LHCN-M2 (cell line): ENCODE measurements at places on chromosomes 6 and 20.
A peak's percentile ranks its signal among the peaks of the same experiment; 100 is the strongest.

GRCh38 chr6:144417681-144418080 is 132.5 kb downstream of the UTRN start:
- DNase-seq: peak; percentile 61

GRCh38 chr6:39173270-39173669 is 56.0 kb downstream of the KCNK5 start:
- DNase-seq: no peak

DNA sequence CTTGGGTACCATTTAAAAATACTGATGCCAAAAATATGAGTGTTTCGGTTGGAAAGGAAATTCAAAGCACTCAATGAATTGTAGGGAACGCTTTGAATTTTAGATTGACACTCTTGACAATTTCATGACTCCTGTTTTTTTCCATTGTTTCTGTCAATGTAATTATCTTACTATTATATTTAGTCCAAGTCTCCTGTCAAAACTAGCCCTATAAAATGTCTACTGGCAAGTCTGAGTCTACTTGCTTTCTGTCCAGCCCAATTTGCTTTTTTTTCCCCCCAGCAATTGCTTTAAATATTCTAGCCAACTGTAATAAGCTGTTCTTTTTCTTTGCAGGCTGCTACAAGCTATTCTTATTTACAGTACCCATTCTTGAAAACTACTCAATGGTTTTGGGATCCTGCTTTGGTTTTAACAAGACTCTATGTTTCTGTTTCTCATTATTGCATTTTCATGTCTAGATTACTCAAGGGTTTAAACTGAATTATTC is 1103.9 kb upstream of the GJE1 start:
- DNase-seq: no peak

GRCh38 chr6:6751266-6751596 is 162.7 kb downstream of the LY86 start:
- DNase-seq: no peak

DNA sequence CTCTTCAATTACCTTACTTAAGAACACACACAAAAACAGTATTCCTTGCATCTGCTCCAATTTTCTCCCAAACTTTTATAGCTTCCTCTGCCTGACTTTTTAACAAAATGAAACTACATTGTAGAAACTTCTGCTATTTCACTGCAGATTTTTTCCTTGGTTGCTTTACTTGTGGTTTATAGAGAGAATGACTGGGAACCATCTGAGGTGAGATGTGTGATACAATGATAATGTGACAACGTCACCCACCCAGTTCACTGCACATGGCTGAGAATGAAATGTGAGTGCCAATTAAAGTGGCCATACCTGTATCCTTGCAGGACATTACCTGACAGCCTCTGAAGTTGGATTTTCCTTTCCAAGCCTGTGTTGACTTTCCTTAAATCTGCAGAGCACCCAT is 258.4 kb downstream of the CD83 start:
- no peak for DNase-seq

DNA sequence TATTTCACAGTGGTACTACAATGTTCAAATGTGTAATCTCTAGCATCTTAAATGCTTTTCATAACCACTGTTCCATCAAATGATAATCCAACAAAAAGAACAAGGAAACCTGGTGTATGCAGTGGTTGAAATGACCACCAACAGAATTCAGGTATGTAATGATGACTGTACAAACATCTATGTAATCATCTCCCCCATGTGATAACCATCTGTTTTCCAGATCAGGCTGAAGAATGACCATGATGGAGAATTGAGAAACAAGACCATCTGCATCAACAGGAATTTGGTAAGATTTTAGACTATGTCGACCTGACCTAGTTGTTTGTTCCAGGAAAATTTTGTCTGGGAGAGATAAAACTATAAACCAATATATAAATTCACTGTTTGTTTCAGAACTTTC is 81.3 kb upstream of the ASCC3 start:
- no peak for DNase-seq

- no peak for DNase-seq
These were observed 15.6 kb upstream of the UQCC2 start for GRCh38 chr6:33727126-33727525.

DNA sequence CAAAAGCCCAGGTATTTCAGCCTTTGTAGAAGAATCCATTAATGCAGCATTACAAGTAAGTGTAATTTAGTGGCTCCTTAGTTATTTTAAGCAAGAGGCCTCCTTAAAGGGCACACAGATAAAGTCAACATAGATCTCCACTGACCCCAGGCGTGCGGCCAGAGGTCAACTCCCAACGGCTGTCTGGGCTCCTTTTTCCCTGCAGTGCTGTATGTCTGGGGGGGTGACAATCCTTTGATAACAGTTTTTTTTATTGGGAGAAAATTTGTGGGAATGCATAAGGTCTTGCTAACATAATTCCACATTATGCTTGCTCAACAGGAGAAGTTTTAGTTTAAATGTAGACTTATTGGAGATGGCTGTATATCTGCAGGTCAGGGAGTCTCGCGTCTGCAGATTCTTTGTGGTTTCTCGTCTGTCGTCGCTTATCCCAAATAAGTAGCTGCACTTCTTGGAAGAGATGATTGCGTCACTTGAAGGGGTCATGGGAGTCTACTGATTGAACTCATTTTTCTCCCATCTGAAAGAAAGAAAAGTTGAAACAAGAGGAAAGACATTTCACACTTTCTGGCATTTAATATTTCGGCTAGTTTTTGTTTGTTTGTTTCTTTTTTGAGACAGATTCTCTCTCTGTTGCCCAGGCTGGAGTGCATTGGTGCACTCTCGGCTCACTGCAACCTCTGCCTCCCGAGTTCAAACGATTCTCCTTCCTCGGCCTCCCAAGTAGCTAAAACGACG is 151.7 kb upstream of the AKAP12 start:
- no peak for DNase-seq

DNA sequence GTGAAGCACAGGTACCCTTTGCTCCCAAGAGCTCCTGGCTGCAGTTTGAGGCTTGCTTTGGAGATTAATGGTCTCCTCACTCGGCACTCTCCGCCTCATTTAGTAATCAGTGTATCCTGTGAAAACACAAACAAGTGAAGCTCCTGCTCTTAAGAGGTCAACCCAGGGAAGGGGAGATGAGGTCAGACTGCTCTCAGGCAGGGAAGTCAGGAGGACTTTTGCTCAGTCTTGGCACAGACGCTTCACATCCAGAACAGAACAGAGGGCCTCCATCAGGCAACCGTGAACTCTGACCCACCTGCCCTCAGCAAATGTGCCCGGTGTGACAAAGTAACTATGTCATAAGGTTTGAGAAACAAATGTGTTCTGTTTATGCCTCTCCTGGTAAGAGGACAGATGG is 428.8 kb upstream of the JARID2 start:
- DNase-seq: no peak

DNA sequence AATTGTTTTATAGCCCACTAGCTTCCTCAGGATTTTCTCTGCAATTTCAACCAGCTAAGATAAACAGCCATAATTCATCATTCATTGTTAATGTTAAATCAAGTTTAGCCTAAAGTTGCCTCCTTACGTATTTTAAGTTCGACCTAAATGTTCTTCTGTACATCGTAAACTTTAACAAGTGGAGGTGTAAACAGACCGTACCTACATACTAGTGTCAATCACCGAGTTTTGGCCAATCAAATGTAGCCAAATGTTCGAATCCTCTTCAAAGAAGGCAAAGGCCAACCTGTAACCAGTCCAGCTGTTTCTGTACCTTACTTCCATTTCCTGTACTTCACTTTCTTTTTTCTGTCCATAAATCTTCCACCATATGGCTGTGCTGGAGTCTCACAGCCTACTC is 13.5 kb downstream of the MBOAT1 start:
- DNase-seq: no peak

- no peak for DNase-seq
These were observed 6.4 kb downstream of the LZTS3 start for GRCh38 chr20:3166913-3167342.

GRCh38 chr6:143807103-143807772 is 35.9 kb upstream of the LTV1 start:
- DNase-seq: no peak

GRCh38 chr6:162829013-162829742 is 101.4 kb downstream of the PACRG start:
- DNase-seq: no peak

DNA sequence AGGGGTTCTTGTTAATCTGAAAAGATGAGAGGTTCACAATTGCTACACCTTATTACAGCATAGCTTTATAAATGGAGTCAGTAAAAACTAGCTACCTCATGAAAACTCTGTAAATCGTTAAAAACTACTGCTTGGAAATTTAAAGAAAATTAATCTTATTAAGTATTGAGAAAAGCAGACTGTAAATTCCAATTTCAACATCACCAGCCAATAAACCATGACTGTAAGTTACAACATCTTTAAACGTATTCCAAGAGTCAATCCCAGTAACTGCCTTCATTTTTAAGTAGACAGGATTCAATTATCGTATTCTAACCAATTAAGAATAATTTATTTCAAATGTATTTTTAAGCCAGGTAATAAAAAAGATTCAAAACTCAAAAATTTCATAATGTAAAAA is 70.3 kb downstream of the ATG5 start:
- DNase-seq: no peak

DNA sequence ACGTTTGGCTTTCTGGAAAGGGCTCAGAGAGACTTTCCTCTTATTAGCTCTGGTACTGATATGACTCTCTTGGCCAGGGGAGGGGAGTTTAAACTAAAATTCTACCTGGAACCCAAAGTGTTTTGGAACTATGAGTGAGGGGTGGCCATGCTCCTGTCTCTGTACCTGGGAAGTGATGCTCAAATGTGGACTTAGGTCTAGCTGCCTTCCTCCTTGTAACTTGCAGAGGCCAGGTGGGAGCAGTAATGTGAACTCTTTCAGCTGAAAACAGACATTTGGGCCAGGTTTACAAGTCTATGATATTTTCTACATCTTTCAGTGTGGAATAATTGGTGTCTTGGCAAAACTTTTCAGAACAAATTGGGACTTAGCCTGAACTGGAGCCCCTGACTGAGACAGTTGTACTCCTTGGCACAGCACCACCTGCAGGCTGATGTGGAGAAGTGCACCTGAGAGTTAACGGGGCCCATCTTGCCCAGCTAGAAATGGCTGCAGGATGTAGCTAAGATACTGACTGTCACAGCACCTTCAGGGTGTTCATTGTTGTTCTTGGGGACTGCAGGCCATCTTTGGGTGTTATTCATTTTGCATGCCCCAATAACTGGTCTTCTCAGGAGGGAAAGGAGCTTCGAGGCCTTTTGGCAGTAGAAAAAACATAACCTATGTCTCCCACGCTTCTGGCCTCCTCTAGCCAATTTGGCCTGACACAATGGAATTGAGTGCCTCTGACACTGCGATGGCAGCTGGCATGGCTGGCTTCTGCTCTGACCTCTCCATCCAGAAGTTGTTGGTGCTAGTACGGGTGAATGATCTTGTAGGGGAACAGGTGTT is 37.1 kb downstream of the CD109 start:
- DNase-seq: peak; percentile 68

DNA sequence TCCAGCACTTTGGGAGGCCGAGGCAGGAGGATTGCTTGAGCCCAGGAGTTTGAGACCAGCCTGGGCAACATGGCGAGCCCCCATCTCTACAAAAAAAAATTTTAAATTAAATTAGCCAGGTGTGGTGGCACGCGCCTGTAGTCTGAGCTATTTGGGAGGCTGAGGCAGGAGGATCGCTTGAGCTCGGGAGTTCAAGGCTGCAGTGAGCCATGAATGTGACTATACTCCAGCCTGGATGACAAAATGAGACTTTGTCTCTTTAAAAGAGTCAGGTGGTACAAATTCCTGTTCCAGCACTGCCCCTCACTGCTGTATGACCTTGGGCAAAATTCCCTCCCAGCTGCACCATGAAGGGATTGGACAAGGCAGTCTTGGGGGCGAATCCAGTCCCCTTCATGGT is 28.5 kb downstream of the AHCY start:
- no peak for DNase-seq

DNA sequence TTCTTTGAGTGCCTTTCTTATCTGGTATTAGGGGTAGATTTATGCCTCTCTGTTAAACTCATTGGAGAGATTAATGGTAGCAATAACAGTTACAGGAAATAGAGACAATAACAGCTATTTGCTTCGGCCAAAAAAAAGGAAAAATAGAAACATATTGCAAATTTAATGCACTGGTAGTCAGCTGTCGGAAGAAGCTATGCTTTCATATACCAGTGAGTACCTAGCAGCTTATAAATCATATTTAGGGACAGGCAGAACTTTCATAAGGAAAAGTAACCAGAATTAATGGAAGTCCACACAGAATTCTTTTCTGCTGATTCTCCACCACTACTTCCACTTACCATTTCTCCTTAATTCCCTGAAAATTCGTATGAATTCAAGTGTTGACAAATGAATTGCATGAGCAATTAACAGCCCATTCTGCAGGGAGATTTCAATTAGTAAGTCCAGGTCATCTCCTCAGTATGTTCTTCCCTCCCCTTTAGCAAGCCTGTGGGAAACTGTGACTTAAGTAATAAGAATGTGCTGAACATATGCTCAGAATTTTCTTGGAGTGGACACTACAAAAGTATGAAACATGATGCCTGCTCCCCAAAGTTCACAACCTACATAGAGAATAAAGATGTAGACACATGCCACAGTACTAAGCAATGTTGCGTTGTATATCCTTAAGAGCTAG is 196.7 kb upstream of the KCNQ5 start:
- DNase-seq: peak; percentile 90

- peak; percentile 69 for DNase-seq
These were observed 11.3 kb upstream of the PKHD1 start for GRCh38 chr6:52098721-52099120.

DNA sequence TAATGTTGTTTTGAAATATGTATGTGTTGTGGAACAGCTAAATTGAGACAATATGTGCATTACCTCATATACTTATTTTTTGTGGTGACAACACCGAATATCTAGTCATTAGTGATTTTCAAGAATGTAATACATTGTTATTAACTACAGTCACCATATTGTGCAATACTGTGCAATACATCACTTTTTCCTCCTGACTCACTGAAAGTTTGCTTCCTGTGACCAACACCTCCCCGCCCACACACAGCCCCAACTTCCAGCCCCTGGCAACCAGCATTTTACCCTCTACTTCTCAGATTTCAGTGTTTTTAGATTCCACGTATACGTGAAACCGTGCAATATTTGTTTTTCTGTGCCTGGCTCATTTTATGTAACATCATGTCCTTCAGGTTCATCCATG is 627.9 kb downstream of the PRKN start:
- DNase-seq: peak; percentile 89

GRCh38 chr6:119105282-119105681 is 26.8 kb upstream of the FAM184A start:
- no peak for DNase-seq

GRCh38 chr20:61287583-61288275 is 35.7 kb downstream of the CDH4 start:
- no peak for DNase-seq

DNA sequence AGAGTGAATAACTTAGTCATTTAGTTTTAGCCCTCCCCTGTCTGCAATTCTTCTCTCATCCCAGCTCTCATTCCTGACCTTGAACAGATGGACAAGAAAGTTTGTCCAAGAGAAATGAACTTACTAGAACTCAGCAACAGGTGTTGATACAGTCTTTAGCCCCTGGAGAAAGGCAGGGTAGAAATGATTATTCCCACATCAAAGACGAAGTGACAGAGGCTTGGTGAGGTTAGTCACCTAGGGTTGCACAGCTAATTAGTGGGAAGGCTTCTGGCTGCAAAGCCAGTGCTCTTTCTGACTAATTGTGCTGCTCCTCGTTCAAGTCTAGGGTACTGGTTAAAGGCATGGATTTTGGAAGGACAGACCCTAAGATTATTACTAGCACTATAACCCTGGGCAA is 4.5 kb downstream of the ZDHHC14 start:
- no peak for DNase-seq
